ENCODE measurements at places on chromosomes 13 and 19. TPM values are rescaled to one million over a fixed set of nuclear protein-coding genes. Genes with fewer than 3 reads are reported as not detected.
A peak's percentile ranks its signal among the peaks of the same experiment; 100 is the strongest.

The FBXO17 gene
- 23.6 TPM for total RNA-seq

The SSBP4 gene
- 89.4 TPM for total RNA-seq

The NALCN gene
- total RNA-seq, result 16.2 TPM

The DCT gene
- total RNA-seq, result 0.54 TPM

The ZNF837 gene
- 0.65 TPM for total RNA-seq

The SAFB2 gene
- 67.1 TPM for total RNA-seq

The IER2 gene
- total RNA-seq, result 239 TPM

The HS6ST3 gene
- 4.9 TPM for total RNA-seq

The UGGT2 gene
- total RNA-seq, result 69.8 TPM

The ATP8B3 gene
- 1.8 TPM for total RNA-seq

DNA sequence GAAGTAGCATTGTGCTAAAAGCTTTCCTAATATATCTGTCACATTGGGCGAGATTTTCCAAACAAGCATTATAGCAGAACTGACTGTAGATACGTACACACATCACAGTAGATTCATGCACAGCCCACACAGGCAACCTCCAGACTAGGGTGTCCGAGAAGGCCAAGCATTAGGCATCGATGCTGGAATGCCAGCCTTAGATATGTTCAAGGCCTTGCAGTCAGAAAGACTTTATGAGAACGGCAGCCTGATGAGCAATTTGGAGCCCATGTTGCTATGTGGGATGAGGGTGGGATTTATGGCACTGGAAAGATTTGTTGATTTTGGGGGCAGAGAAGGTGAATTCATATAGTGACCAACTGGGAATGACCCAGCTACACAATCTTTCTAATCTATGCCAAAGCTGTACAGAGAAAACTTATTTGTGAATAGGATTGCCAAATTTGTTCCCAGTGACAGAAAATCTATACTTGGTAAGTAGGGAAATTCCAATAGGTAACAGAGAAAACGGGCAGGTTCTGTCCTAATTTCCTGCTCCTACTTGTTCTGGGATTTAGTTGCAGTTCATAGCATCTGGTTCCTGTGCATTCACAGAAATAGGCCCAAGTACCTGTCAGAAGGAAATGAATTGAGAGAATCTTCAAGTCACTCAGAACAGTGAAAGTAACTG lies 31.0 kb upstream of the SPRY2 start:
- DNase-seq, result no peak

GRCh38 chr13:24232474-24232873 lies 72.0 kb downstream of the SPATA13 start:
- no peak for DNase-seq

DNA sequence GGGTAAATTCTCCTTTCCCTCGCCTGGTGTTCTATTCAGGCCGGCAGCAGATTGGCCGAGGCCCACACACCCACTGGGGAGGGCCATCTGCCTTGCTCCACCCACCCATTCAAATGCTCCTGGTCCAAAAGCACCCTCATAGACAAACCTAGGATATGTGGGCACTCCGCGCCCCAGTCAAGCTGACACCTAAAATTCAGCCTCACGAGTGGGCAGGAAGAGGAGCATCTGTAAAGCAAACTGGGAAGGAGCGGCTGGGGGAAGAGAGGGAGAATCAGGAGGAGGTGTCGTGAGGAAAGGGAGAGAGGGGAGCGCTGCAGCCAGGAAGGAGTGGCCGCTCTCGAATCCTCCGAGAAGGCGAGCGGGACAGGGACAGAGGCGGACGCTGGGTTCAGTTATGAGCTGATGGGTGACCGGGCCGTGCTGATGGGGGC lies 136.9 kb downstream of the USP12 start:
- DNase-seq, result no peak

- DNase-seq, result no peak
Observed at GRCh38 chr19:7440188-7440975, 48.5 kb downstream of the PEX11G start.

- no peak for DNase-seq
Observed at GRCh38 chr19:21883516-21883915, 47.5 kb upstream of the ZNF43 start.

DNA sequence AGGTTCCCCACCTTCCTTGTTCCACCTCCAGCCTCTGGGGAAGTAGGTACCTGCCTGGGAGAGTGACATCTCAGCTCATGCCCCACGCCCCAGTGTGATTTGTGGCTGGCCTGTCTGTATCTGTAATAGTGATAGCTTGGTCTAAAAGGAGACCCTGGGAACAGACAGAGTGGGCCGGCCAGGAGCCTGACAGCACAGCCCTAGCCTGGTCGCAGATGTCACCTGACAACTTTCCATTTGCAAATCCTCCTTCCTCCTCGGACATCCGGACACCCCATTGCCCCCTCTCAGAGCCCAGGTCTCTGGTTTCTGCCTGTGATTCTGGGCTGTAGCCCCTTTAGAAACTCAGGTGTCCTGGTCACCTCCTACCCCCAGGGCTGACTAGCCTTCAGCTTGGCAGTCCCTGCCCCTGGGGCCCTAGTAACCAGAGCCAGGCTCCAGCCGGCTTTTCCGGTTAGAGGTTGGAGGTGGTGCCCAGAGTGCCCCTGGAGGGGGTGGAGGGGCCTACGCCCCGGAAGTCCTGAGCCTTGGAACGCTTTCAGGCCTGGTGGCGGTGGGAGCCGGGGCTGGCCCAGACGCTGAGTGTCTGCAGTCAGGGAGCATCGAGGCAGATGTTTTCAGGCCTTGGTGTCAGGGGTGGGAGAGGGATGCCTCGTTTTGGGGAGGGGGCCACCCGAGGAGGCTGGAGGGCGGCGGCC lies 6.5 kb downstream of the LRRC8E start:
- no peak for DNase-seq

- DNase-seq, result no peak
Observed at GRCh38 chr19:5826531-5827341, 12.8 kb downstream of the FUT6 start.

DNA sequence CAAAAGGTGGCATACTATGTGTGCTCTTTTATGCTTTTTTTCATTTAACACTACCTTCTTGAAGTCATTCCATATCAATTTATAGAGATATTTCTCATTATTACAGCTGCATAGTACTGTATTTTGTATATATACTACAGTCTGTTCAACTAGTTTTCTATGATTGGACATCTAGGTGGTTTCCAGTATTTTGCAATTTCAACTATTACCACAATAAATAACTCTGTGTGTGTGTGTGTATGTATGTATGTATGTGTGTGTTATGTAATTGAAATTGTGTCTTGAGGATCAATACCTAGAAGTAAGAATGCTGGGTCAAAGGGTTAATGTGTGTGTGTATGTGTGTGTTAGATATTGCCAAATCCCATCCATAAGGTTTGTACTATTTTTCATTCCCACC lies 7.0 kb downstream of the LPAR6 start:
- DNase-seq, result no peak

DNA sequence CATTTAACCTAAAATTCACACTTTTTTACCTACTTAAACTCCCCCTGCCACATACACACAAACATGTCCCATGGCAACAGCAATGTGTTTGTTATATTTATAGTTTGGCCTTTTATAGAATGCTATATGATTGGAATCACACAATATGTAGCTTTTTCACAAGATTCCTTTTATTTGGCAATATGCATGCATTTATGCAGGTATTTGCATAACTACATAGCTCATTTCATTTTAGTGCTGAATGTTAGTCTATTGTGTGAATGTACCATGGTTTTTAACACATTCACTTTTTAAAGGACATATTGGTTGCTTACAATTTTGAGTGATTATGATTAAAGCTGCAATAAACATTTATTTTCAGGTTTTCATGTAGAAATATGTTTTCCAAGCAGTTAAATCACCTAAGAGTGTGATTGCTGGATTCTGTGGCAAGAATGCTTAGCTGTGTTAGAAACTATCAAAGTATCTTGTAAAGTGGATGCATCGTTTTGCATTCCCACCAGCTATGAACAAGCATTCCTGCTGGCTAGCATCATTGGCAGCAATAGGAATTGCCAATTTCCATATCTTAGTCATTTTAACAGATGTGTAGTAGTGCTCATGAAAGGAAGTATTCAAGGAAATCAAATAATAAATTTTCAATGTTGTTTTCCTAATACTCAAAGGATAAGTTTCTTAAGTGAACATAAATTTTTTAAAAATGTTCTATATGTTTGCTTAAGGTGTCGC lies 557.0 kb downstream of the SLITRK1 start:
- DNase-seq, result no peak

- DNase-seq, result no peak
Observed at GRCh38 chr13:40231311-40231710, 435.1 kb downstream of the FOXO1 start.

DNA sequence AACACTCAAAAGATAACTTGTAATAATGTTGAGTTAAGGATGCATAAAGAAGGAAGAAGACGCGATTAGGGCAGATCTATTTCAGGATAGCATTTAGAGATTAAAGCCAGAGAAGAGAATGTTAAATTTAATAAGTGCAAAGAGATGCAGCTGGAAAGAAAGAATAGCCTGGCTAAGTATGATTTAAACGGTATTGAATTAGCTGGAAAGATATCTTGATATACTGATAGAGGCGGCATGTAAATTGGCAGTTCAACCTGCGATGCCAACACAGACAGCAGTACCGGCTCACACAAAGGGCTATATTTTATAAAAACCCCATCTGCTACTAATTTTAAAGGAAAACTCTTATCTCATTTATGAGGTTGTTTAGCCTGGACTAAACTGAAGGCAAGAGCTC lies 121.4 kb downstream of the ENOX1 start:
- DNase-seq, result no peak

- DNase-seq, result peak; percentile 83
Observed at GRCh38 chr19:12757544-12758274, 6.1 kb downstream of the BEST2 start.

DNA sequence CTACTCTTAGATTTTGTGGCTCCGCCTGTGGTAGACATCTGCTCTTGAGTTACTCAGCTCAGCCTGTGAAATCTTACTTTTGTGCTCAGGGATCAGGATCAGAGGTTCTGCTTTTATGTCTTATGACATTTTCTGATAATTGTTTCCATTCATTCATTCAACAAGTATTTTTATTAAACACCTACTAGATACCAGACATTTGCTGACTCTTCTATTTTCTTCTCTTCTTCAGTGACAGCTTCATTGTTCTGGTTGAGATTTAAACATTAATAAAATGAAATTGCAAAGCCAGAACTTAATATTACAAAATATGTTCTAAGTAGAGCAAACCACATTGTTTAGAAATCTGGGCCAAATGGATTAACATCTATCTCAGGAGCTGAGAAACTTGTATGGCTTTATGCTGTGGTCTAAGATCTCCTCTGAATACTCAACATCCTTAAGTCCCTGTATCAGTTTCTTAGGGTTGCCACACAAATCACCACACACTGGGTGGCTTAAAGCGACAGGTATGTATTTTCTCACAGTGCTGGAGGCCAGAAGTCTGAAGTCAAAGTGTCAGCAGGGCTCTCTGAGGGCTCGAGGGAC lies 15.8 kb upstream of the MICU2 start:
- no peak for DNase-seq

GRCh38 chr13:50908371-50908770 lies 1.2 kb upstream of the RNASEH2B start:
- DNase-seq, result no peak

DNA sequence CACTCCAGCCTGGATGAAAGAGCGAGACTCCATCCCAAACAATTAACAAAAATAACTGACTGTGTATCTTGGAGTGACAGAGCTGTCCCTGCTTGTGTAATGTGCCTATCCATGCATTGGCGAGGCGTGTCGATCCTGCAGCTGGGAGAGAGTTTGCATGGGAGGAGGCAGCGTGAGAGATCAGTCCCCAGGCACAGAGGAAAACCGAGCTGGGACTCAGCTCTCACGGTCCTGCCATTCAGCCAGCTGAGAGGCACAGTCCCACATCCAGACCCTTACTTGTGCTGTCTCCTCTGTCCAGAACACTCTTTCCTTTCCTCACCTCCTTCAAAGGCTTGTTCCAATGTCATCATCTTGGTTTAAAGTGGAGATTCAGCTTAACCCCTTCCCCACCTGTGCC lies 11.9 kb upstream of the SULT2B1 start:
- DNase-seq, result no peak

- DNase-seq, result no peak
Observed at GRCh38 chr19:14413693-14414181, 5.4 kb downstream of the DDX39A start.

DNA sequence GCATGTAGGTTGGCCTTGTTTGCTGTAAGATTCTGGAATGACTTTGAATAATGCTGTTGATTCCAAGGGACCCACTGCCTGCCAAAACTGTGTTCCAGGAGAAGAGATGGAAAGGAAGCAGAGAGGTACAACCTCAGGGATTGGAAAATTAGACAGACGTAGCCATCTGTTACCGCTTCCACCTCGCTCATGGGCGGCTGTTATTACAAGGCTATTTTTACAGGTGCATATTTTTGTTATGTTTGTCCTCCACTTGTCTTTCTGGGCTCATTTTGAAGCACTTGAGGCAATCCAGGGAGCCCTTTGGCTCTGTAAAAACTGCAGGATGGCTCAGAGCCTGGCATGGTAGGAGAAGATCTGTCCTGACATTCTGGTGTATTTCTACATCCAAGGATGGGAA lies 276.4 kb upstream of the TMTC4 start:
- no peak for DNase-seq

- DNase-seq, result no peak
Observed at GRCh38 chr19:48064509-48064908, 20.6 kb upstream of the CABP5 start.

GRCh38 chr19:5628461-5628860 lies 5.6 kb downstream of the SAFB start:
- no peak for DNase-seq
